ENCODE measurements at places on chromosomes 16 and 17.

- H3K27ac ChIP-seq = no peak overlapping the region
- DNase-seq = no peak
- H3K4me1 ChIP-seq = no peaks in the 10 kb centered on the region
These were observed 21.1 kb downstream of the STH start for GRCh38 chr17:46020023-46020761.

- H3K4me1 ChIP-seq = no peaks in the 10 kb centered on the region
- H3K27ac ChIP-seq = no peak overlapping the region
- no peaks in the 10 kb centered on the region for H3K36me3 ChIP-seq
- peak overlapping the region; percentile 28 for H3K4me3 ChIP-seq
These were observed 408 bp downstream of the ADGRG1 start for GRCh38 chr16:57628783-57629293.

DNA sequence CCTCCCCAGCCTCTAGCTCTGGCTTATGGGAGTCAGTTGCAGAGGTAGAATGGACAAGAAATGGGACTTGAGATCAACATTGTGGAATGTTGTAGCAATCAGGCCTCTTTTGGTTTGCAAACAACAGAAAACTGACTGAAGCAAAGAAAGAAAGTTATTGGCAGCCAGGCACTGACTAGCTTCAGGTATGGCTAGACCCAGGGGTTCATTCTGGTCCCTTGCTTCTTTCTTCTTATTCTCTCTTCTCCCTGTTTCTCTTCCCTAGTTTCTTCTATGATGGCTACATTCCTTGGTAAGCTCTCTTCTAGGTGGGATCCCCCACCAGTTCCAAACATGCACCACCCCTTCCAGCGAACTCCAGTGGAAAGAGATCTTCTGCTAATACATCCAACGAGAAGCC lies 154.3 kb downstream of the CPPED1 start:
- no peaks in the 10 kb centered on the region for H3K27me3 ChIP-seq
- H3K4me3 ChIP-seq = no peak overlapping the region
- H3K36me3 ChIP-seq = no peaks in the 10 kb centered on the region
- H3K4me1 ChIP-seq = no peaks in the 10 kb centered on the region
- no peak for DNase-seq
- no peak overlapping the region for H3K27ac ChIP-seq

GRCh38 chr17:42183741-42184711 lies 1.2 kb downstream of the HCRT start:
- H3K4me3 ChIP-seq = peak overlapping the region; percentile 71
- H3K27ac ChIP-seq = peak overlapping the region; percentile 72
- no peaks in the 10 kb centered on the region for H3K36me3 ChIP-seq
- peaks cover 26% of the 10 kb centered on the region for H3K4me1 ChIP-seq
- DNase-seq = peak; percentile 86
- no peaks in the 10 kb centered on the region for H3K27me3 ChIP-seq

DNA sequence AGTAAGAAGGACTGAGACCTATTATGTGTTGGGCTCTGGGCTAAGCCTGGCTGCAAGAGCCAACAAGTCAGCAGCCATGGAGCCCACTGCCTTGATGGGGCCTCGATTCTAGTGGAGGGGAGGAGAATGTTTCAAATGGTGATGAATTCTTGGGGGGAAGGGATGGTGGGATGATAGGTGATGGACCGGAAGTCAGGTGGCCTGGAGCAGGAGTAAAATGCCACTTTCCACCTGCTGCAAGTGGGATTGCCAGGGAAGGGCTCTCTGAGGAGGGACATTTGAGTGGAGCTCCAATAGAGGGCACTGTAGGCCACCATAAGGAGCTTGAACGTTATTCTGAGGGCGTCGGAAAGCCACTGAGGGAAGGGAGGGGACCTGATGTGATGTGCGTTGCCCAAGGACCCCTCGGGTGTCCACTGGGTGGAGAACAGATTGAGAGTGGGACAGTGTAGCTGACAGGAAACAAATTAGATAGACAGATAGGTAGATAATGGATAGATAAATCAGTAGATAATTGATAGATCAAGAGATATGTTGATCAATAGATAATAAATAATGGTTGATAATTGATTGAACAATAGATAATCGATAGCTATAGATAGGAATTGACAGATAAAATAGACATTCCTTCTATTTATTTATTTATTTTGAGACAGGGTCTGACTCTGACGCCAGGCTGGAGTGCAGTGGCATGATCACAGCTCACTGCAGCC lies 18.2 kb upstream of the NXPH3 start:
- DNase-seq = peak; percentile 33
- H3K27ac ChIP-seq = no peak overlapping the region
- H3K4me1 ChIP-seq = peaks cover 6% of the 10 kb centered on the region
- H3K36me3 ChIP-seq = no peaks in the 10 kb centered on the region

DNA sequence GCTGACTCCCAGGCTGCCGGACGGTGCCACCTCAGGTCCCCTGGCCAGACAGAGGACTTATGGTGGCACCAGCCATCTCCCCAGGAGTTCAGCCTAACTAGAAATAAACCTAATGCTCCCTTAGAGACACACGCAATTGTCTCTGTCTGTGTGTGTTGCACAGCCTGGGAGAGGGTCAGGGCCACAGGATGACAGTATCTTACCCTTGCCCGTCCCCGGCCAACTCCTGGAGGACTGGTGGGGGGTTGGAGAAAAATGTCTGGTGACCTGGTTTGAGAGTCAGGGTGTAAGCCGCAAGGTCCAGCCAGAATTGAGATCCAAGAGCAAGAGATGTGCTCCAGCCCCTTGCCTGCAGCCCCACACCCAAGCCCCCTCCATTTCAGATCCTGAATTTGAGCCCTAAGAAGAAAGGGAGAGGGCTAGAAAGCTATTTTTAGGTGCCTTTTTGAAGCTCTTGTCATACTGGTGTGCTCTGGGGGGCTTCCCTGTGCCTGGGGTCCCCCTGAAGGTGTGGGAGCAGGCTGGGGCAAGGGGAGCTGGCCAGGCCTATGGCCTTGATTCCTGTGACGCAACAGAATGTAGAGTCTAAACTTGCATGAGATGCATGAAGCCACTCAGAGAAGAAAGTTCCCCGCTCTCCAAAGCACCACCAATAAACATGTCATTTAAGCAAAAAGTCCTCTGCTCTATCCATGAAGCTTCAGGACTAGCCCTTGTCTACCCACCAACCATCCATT lies 12.9 kb downstream of the ZNF319 start:
- no peak overlapping the region for H3K27ac ChIP-seq
- no peak overlapping the region for H3K4me3 ChIP-seq
- peaks cover 27% of the 10 kb centered on the region for H3K27me3 ChIP-seq
- no peak for DNase-seq
- H3K4me1 ChIP-seq = peaks cover 13% of the 10 kb centered on the region
- H3K36me3 ChIP-seq = no peaks in the 10 kb centered on the region

DNA sequence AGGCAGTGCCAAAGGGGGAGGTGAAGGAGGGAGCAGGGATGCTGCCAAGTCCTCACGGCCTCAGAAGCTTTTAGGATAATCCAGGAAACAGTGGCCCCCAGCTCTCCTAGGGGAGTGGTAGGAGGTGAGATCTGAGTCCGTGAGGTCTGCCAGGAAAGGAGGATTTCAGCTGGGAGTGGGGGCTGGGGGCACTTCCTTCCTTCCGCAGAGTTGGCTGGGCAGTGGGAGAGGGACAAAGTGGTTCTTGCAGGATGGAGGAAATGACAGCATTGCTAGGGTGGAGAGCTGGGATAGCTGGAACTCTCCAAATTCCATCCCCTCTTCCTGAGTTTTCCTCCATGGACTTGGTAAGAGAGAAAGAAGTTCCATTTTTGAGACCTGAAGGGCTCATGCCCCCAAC lies 4.8 kb upstream of the SP6 start:
- no peak overlapping the region for H3K27ac ChIP-seq
- no peak for DNase-seq
- H3K27me3 ChIP-seq = peaks cover 4% of the 10 kb centered on the region
- no peaks in the 10 kb centered on the region for H3K4me1 ChIP-seq
- H3K36me3 ChIP-seq = no peaks in the 10 kb centered on the region
- no peak overlapping the region for H3K4me3 ChIP-seq

DNA sequence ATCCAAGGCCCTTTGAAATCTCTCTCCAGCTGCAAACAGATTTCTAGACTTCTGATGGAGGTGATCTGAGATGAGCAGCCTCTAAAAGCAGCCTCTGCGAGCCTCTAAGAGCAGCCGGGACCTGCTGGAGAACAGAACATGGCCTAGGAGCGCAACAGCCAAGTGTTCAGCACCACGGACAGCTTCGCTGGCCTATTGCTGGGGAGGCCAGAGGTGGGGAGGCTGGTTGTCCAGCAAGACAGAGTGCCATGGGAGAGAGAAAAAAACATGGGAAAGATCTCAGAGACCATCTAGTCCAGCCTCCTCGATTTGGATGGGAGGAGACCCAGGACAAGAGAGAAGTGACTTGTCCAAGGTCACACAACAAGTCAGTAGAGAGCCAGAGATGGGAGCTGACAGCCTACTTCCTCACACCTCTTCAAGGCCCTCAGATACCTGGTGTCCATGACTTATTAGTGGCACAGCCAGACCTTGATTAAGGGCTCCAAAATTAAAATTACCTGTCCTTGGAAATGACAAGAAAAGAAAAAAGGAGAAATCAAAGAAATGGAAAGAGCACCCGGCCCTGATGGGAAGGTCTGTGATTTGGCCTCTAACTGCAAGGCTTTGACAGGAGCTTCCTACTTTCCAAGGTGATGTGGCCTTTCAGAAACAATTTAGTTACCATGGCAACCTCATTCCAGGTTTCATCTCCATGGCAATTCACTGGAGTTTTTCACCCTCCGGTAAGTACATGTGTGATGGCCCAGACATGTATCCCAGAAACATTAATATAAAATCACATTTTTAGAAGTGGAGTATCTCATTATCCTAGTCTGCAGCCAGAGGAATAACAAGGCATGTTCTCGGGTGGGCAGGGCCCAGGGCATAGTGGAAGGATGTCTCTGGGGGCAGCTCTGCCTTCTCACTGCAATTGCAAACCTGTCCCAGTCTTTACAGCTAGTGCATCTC lies 14.5 kb downstream of the RPRML start:
- H3K4me1 ChIP-seq = no peaks in the 10 kb centered on the region
- H3K27ac ChIP-seq = no peak overlapping the region
- no peak for DNase-seq
- H3K27me3 ChIP-seq = no peaks in the 10 kb centered on the region
- H3K36me3 ChIP-seq = peaks cover 16% of the 10 kb centered on the region

- no peak overlapping the region for H3K27ac ChIP-seq
- DNase-seq = no peak
- no peak overlapping the region for H3K4me3 ChIP-seq
These were observed 2.5 kb upstream of the MYH4 start for GRCh38 chr17:10471858-10472257.

GRCh38 chr16:86566601-86566965 lies at the start of gene FOXC2:
Gene FOXC2, plus strand, starts transcription at chr16:86566829. Its CDS starts 507 bp downstream, at chr16:86567336.
- no peaks in the 10 kb centered on the region for H3K27me3 ChIP-seq
- DNase-seq = peak; percentile 92
- H3K36me3 ChIP-seq = no peaks in the 10 kb centered on the region
- peaks cover under 1% of the 10 kb centered on the region for H3K4me1 ChIP-seq

GRCh38 chr16:24580665-24581064 lies 41.3 kb downstream of the RBBP6 start:
- no peak overlapping the region for H3K4me3 ChIP-seq
- no peak overlapping the region for H3K27ac ChIP-seq
- no peak for DNase-seq
- H3K4me1 ChIP-seq = no peaks in the 10 kb centered on the region

DNA sequence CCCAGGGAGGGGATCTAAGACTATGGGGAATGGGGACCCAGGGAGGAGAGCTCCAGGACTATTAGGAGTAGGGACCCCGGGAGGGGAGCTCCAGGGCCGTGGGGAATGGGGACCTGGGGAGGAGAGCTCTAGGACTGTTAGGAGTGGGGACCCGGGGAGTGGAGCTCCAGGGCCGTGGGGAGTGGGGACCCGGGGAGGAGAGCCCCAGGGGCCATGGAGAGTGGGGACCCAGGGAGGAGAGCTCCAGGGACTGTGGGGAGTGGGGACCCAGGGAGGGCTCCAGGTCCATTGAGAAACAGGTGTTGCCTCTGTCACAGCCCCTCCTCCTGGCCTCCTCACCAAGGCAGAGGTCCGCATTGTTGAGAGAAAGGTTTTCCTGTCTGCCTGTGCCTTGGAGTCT lies 16.0 kb downstream of the MPRIP start:
- H3K27me3 ChIP-seq = no peaks in the 10 kb centered on the region
- H3K4me3 ChIP-seq = no peak overlapping the region
- peaks cover 21% of the 10 kb centered on the region for H3K4me1 ChIP-seq
- H3K27ac ChIP-seq = peak overlapping the region; percentile 92
- peak; percentile 62 for DNase-seq

DNA sequence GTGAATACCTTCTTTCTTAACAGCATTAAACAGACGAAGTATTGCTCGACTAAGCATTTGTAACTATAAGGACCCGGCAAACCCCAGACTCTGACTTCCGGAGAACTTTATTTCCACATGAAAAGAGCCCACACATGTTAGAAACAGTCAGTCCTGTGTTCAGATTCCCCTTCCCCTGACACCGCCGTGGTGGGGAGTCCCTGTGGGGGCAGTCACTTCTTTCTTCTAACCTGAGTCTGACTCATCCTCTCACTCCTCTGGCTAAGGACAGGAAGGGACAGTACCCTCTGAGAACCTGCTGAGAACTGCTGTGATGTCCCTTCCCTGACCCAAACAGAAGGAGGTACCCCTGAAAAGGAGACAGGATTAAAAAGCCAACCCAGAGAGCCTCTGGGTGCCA lies 165.1 kb downstream of the XYLT1 start:
- H3K4me1 ChIP-seq = peaks cover 17% of the 10 kb centered on the region
- DNase-seq = no peak

DNA sequence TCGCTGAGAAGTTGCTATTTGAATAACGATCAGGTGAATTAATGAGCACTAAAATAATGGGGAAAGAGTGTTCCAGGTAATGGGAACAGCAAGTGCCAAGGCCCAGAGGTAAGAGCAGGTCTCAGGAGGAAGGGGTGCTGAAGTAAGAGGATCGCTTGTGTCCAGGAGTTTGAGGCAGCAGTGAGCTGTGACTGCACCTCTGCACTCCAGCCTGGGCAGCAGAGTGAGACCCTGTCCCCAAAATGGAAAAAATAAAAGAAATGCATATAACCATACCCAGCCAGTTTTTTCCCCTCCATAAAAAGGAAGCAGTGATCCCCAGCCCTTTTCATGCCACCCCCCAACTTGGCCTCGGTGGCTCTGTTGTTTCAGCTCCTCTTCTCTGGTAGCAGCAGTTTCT lies 16.8 kb upstream of the HAS3 start:
- no peak for DNase-seq
- H3K36me3 ChIP-seq = peaks cover 17% of the 10 kb centered on the region
- no peak overlapping the region for H3K4me3 ChIP-seq
- no peaks in the 10 kb centered on the region for H3K27me3 ChIP-seq

GRCh38 chr16:74556375-74556922 lies 50.5 kb downstream of the GLG1 start:
- no peak overlapping the region for H3K27ac ChIP-seq
- H3K27me3 ChIP-seq = no peaks in the 10 kb centered on the region
- H3K4me3 ChIP-seq = no peak overlapping the region
- no peaks in the 10 kb centered on the region for H3K4me1 ChIP-seq
- no peaks in the 10 kb centered on the region for H3K36me3 ChIP-seq
- DNase-seq = no peak

Data from tibial artery (tissue), 4 donors.